Activated naive CD4-positive, alpha-beta T cell treated with anti-CD3 and anti-CD28 coated beads for 36 hours (primary cell): ENCODE measurements at places on chromosomes 1 and 21. TPM values are rescaled to one million over a fixed set of nuclear protein-coding genes. Genes with fewer than 3 reads are reported as not detected.
A peak's percentile ranks its signal among the peaks of the same experiment; 100 is the strongest.

DNA sequence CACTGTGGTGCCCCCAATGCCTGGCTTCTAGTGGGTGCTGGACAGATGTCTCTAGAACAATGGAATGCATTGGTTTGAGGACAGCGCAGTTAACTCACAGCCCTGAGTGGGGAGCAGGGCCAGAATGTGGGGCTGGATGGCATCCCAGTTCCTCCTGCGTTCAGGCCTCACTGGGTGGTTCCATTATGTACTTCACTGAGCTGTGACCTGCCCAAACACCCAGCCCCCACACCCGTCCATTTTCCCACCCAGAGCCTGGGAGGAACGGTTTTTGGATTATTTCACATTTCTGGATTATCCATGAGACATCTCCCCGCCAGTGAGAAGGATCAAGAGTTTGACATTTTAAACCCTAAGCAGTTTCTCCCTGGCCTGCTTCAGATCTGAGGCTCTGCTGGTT is 55.3 kb upstream of the WASF2 start:
- H3K27ac ChIP-seq: no peak overlapping the region
- H3K4me3 ChIP-seq: no peak overlapping the region
- H3K4me1 ChIP-seq: peaks cover 11% of the 10 kb centered on the region

- no peak overlapping the region for H3K4me3 ChIP-seq
- DNase-seq: no peak
- no peaks in the 10 kb centered on the region for H3K4me1 ChIP-seq
- H3K36me3 ChIP-seq: no peaks in the 10 kb centered on the region
- H3K27ac ChIP-seq: no peak overlapping the region
Measured at GRCh38 chr1:178962853-178963711, 62.6 kb upstream of the FAM20B start.

- H3K4me3 ChIP-seq: no peak overlapping the region
- peaks cover 23% of the 10 kb centered on the region for H3K27me3 ChIP-seq
- H3K27ac ChIP-seq: no peak overlapping the region
- no peaks in the 10 kb centered on the region for H3K4me1 ChIP-seq
- no peak for DNase-seq
Measured at GRCh38 chr1:46903481-46903880, 37.8 kb downstream of the CYP4A11 start.

GRCh38 chr1:116794804-116795481 is 40.7 kb downstream of the CD2 start:
- no peak overlapping the region for H3K4me3 ChIP-seq
- H3K36me3 ChIP-seq: peaks cover 25% of the 10 kb centered on the region
- no peak overlapping the region for H3K27ac ChIP-seq
- DNase-seq: no peak
- peaks cover 46% of the 10 kb centered on the region for H3K4me1 ChIP-seq

- peaks cover 12% of the 10 kb centered on the region for H3K27me3 ChIP-seq
- H3K4me1 ChIP-seq: no peaks in the 10 kb centered on the region
- no peak overlapping the region for H3K4me3 ChIP-seq
- no peak for DNase-seq
- H3K27ac ChIP-seq: no peak overlapping the region
- H3K36me3 ChIP-seq: no peaks in the 10 kb centered on the region
Measured at GRCh38 chr1:115400891-115401290, 62.8 kb upstream of the NGF start.

GRCh38 chr1:65681096-65681495 is 111.6 kb upstream of the PDE4B start:
- no peaks in the 10 kb centered on the region for H3K36me3 ChIP-seq
- no peak for DNase-seq
- H3K4me1 ChIP-seq: no peaks in the 10 kb centered on the region

GRCh38 chr1:16127676-16128337 is 28.1 kb downstream of the EPHA2 start:
- H3K36me3 ChIP-seq: no peaks in the 10 kb centered on the region
- DNase-seq: no peak
- peaks cover 6% of the 10 kb centered on the region for H3K4me1 ChIP-seq
- no peaks in the 10 kb centered on the region for H3K27me3 ChIP-seq
- no peak overlapping the region for H3K4me3 ChIP-seq

GRCh38 chr1:115655306-115655663 is 13.5 kb downstream of the VANGL1 start:
- H3K36me3 ChIP-seq: no peaks in the 10 kb centered on the region
- DNase-seq: no peak
- no peak overlapping the region for H3K4me3 ChIP-seq

DNA sequence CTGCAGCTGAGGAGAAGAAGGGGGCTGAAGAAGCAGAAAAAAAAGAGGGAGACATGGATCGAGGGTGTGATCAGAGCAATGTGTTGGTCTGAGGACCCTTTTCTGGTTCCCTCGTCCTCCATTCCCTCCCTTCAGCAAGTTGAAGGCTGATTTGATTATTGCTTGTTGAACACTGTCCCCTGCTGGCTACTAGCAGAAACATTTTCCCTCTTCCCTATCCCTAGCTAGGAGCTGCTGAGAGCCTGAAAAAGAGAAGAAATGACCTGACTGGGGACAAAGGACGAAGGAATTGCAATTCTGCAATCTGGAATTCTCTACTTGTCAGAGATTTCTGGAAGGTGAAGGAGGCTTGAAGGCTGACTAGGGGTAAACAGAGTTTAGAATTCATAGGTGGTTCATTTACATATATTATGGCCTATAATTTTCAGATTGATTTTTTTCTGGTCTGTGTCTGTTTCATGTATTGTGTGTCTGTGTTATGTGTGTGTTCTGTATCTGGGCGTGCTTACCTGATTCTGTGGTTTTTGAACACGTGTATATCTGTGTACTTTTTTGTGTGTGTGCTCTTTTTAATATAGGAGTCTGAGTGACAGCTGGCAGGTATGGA is 9.8 kb downstream of the NHLH1 start:
- no peak overlapping the region for H3K27ac ChIP-seq
- no peaks in the 10 kb centered on the region for H3K27me3 ChIP-seq
- peaks cover 13% of the 10 kb centered on the region for H3K4me1 ChIP-seq

DNA sequence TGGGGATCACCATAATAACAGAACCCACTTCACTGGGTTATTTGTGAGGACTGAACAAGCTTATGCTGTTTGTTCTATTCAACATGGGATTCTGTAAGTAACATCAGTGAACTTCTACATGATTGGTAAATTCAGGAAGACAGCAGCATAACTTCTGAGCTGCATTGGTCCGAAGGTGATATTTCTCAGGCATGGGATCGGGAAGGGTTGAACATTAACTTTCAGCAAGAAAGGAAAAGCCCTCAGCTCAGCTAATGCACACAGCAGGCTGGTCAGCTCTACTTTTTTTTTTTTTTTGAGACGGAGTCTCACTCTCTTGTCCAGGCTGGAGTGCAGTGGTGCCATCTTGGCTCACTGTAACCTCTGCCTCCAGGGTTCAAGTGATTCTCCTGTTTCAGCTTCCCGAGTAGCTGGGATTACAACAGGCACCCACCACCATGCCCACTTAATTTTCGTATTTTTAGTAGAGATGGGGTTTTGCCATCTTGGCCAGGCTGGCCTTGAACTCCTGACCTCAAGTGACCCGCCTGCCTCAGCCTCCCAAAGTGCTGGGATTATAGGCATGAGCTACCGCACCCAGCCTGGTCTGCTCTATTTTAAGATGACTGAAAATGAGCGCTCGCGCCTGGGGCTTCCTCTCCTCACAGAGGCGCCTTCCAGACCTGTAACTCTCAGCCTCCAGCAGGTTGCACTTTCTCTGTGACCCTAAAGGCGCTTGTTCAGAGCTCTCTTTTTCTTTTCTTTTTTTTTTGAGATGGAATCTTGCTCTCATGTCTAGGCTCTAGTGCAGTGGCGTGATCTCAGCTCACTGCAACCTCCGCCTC is 42.2 kb downstream of the ECE1 start:
- H3K4me3 ChIP-seq: no peak overlapping the region
- peaks cover 45% of the 10 kb centered on the region for H3K36me3 ChIP-seq
- H3K27ac ChIP-seq: no peak overlapping the region
- no peak for DNase-seq
- peaks cover 12% of the 10 kb centered on the region for H3K4me1 ChIP-seq
- H3K27me3 ChIP-seq: no peaks in the 10 kb centered on the region

DNA sequence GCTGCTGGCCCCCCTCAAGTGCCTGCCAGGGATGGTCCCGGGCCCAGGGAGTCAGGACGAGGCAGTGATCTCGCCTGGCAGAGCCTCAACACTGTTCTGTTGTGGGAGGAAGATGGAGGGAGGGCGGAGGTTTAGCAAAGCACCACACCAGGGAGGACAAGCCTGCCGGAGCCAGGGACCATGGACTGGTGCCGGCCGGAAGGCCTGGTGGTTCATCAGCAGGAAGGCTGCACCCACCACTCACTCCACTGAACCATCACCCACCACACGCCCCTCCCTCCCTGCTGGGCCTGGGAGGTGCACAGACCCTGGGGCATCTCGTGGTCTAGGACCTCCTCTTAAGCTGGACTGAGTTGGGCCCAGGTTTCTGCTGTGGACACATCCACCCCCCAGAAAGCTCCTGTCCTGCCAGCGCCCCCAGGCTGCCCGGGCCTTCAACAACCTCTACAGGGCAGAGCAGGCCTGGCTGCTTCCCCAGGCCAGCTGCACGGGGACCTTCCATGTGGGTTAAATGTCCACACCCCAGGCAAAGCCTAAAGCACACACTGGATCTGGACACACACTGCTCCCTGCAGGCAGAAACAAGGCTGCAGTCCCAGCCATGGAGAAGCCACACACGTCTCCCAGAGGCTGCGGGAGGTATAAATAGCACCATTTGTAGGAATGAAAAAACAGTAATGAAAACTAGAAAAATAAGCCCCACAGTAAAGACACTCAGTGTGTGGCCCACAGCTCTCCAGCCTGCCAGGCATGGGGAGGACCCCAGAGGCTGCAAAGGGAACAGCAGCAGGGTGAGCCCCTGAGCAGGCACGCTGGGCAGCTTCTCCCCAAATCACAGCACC is 10.4 kb upstream of the TMEM240 start:
- no peak for DNase-seq
- H3K36me3 ChIP-seq: no peaks in the 10 kb centered on the region
- H3K27me3 ChIP-seq: no peaks in the 10 kb centered on the region
- H3K27ac ChIP-seq: no peak overlapping the region
- no peak overlapping the region for H3K4me3 ChIP-seq

DNA sequence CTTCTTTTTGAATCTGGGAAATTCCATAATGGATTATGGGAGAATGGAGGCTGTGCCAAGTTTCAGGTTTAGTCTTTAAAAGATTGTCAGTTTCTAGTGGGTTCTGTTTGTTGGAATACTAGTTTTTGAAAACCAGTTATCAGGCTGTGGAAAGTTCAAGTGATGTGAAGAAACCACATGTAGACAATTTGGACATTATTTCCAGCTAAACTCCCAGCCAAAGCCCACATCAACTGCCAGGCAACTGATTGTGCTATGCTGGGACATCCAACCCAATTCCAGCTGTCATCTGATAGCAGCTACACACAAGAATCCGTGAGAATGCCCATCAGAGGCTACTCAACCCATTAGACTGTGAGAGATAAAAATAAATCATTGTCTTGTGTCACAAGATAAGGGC is 546.1 kb upstream of the ADAMTS5 start:
- H3K27ac ChIP-seq: no peak overlapping the region
- H3K27me3 ChIP-seq: no peaks in the 10 kb centered on the region
- no peak for DNase-seq
- H3K4me3 ChIP-seq: no peak overlapping the region
- no peaks in the 10 kb centered on the region for H3K4me1 ChIP-seq
- no peaks in the 10 kb centered on the region for H3K36me3 ChIP-seq

DNA sequence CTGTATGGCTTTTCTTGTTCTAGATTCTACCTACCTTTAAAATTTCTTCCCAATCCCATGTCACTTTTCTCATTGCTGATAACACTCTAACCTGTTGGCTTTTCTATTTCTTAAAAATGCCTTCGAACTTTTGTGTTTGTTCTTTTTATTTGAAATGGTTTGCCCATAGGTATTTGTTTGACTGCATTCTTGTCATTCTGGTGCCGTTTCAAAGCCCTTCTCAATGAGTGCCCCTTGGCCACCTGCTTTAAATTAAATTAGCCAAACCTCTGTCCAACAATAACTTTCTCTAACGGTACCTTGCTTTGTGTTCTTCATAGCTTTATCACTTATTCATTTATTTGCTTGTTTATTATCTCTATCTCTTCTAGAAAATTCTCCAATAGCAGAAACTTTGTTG is 38.9 kb downstream of the KCTD3 start:
- H3K4me3 ChIP-seq: no peak overlapping the region
- H3K27ac ChIP-seq: no peak overlapping the region
- no peak for DNase-seq

GRCh38 chr1:31954607-31955283 is 16.6 kb upstream of the PTP4A2 start:
- DNase-seq: no peak
- H3K27ac ChIP-seq: peak overlapping the region; percentile 63
- no peaks in the 10 kb centered on the region for H3K27me3 ChIP-seq
- peaks cover 70% of the 10 kb centered on the region for H3K4me1 ChIP-seq
- H3K4me3 ChIP-seq: no peak overlapping the region

DNA sequence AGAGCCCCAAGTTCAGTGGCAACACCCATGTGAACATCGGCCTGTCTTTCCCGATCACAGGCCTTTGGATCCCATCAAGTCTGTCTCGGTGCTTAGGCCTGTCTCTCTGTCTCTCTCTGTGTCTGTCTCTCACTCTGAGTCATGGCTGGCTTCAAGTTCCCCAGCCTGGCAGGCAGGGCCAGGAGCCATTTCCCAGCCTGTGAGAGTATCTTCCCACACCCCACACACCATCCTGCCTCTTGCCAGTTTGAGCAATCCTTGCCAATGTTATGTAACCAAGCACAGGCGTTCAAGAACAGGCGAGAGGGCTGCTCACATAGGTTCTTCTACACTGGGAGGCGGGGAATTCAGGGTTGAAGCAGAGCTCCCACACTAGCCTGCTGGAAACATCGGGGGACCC is 70.0 kb upstream of the TMEM51 start:
- H3K27me3 ChIP-seq: peaks cover 4% of the 10 kb centered on the region
- no peak overlapping the region for H3K4me3 ChIP-seq
- no peak for DNase-seq

DNA sequence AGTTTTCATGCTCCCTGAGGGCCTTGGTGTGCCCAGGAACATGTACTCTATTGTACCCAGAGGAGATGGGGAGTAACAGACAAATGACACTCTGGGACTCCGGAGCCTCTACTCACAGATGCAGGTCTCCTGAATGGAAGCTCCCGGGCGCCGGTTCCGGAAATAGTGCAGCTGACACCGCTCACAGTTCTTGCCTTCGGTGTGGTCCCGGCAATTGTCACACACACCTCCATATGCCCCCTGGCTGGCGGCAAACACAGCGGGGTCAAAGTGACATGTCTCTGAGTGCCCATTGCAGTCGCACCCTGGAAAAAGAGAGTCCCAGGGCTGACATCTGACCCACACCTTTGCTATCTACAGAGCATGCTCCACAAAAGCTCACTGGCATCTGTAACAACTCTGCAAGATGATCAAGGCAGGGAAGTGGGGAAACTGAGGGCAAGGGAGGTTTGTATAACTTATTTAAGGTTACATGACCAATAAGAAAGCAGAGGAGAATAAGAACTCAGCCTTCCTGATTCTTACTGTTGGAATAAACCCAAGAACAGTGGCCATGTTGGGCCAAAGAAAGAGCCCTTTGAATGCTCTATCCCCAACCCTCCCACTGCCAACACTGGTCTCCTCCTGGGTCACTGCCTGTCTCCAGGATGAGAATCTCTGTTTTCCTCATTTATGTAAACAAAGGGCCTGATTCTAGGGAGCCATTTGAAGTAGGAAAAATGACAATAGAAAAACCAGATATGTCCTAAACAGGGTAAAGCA is 22.4 kb downstream of the LAMB3 start:
- H3K27ac ChIP-seq: no peak overlapping the region
- H3K4me1 ChIP-seq: peaks cover 16% of the 10 kb centered on the region
- H3K4me3 ChIP-seq: no peak overlapping the region
- DNase-seq: no peak
- no peaks in the 10 kb centered on the region for H3K36me3 ChIP-seq
- no peaks in the 10 kb centered on the region for H3K27me3 ChIP-seq

GRCh38 chr1:164682570-164682969 is 123.6 kb downstream of the PBX1 start:
- DNase-seq: no peak
- no peaks in the 10 kb centered on the region for H3K36me3 ChIP-seq
- no peaks in the 10 kb centered on the region for H3K27me3 ChIP-seq
- no peak overlapping the region for H3K27ac ChIP-seq

Gene PKNOX1
- 17.6 TPM for total RNA-seq

Gene AKT3
- 19.1 TPM for total RNA-seq
